Inflammatory macrophage treated with lipopolysaccharide for 4 hours (primary cell): ENCODE measurements at places on chromosomes 16 and 17.

GRCh38 chr16:64751906-64752305 lies 370.0 kb downstream of the CDH11 start:
- DNase-seq, result no peak

- peak; percentile 57 for DNase-seq
These were observed 80.5 kb downstream of the MYH13 start for GRCh38 chr17:10292057-10292937.

GRCh38 chr16:79104567-79104966 lies 496.0 kb downstream of the MAF start:
- DNase-seq, result no peak

GRCh38 chr16:79042141-79042540 lies 558.4 kb downstream of the MAF start:
- DNase-seq, result no peak

GRCh38 chr17:74970395-74970794 lies 2.2 kb downstream of the HID1 start:
- no peak for DNase-seq

- DNase-seq, result no peak
These were observed 18.4 kb downstream of the ARHGAP17 start for GRCh38 chr16:24996731-24997130.

DNA sequence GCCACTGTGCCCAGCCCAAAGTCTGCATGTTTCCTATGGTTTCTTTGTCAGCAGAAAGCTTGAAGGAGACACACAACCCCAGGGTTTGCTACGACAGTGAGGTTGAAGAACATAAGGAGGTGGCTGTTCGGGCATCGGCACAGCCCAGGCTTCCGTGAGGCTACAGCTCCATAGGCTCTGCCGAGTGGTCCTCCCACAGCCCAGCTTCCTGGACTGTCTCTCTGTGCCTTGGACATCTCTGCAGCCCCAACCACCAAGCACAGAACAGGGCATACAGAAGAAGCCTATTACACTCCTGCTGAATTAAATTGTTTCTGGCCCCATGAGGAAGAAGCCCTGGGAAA lies 3.2 kb upstream of the HAP1 start:
- DNase-seq, result no peak

- DNase-seq, result no peak
These were observed 59.9 kb downstream of the SEC14L1 start for GRCh38 chr17:77200711-77201110.
